ENCODE measurements at places on chromosomes 4 and X.

- peak; percentile 65 for DNase-seq
These were observed 207.6 kb upstream of the MAMLD1 start for GRCh38 chrX:150155436-150156035.

DNA sequence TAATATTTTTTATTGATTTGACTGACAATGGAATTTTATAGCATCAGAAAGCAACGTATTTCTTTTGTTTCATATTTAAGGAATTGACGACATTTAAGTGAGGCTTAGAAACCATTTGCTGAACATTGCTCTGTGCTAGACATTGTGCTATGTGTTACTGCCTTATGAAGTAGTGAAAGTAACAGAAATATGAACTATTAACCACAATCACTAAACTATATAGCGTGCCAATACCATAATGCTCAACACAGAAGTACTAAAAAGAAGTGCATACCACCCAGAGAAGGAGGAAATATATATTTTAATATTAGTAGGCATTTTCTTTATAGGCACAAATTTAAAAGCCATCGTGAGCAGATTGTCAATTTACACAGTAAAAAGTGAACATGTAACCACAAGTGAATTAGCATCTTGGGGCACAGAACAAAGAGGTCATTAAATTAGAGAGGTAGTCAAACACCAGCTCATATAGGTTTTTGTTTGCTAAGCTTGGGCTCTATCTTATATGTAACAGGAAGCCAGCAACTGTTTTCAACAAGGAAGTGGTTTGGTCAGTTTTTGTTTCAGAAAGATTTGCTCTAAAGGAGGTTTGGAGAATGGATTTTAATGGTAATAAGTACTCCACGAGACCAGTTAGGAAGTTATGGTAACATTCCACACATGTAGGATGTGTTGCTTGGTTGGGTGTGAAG lies 270.7 kb downstream of the GRXCR1 start:
- DNase-seq: no peak

- peak; percentile 0 for DNase-seq
These were observed 53.7 kb downstream of the CHM start for GRCh38 chrX:85993539-85994197.

DNA sequence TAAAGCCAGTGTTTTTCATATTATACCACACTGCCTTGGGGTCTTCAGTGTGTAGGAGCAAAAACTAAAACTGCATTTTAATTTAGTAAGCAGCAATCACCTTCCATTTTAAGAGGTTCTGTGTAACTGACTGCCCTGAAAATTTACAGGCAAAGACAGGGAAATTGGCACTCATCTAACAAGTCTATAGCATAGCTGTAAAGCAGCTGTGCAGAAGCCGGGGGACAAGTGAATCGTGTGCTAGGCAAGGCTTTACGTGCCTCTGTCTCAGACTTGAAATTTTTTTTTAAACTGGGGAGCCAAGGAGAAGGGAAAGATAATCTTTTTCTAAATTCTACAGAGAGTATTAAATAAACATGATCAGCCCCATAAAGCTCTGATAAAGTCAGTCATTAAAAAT lies 39.7 kb downstream of the TSPAN5 start:
- no peak for DNase-seq

DNA sequence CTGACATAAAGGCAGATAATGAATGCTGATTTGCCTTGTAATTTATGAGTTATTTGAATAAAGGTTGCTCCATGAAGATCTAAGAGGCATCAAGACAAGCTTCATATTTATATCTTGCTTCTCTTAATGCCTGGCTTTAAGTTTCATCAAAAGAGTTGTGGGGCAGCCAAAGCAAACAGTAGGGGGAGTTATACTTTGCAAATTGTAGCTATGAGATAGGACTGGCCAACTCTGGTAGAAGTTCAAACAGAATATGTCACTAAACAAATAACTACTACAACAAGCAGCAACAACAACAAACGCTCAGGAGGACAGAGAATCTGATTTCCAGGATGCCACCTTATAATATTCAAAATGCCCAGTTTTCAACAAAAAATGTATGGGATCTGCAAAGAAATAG lies 69.1 kb upstream of the PLAC1 start:
- no peak for DNase-seq

DNA sequence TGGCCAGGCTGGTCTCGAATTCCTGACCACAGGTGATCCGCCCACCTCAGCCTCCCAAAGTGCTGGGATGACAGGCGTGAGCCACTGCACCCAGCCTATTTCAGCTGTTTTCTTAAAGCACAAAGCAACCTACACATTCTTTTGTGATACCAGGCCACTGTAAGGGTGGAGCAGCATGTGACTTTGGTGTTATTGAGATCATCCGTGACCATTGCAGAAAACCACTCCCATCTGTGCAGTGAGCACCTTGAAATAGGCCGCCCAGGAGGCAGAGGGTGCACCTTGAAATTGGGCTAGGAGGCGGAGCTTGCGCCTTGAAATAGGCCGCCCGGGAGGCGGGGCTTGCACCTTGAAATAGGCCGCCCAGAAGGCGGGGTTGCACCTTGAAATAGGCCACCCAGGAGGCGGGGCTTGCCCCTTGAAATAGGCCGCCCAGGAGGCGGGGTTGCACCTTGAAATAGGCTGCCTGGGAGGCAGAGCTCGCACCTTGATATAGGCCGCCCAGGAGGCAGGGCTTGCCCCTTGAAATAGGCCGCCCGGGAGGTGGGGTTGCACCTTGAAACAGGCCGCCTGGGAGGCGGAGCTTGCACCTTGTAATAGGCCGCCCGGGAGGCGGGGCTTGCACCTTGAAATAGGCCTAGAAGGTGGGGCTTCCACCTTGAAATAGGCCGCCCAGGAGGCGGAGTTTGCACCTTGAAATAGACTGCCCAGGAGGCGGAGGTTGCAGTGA lies 9.0 kb upstream of the SLC25A6 start:
- DNase-seq: no peak

DNA sequence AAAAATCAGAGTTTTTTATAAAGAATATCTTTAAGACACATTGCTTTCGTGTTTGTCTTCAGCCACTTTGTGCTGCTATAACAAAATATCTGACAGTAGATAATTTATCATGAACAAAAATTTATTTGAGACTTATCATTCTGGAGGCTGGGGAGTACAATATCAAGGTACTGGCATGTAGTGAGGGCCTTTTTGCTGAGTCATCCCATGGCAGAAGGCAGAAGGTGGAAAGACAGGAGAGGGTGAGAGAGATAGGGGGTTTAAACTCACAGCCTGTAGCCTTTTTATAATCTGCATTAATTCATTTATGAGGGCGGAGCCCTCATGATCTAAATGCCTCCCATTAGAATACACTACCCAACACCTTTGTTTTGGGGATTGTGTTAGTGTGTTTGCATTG lies 431.2 kb upstream of the FAM47C start:
- DNase-seq: no peak

- no peak for DNase-seq
These were observed 1.0 kb downstream of the NDST3 start for GRCh38 chr4:118035309-118035708.

GRCh38 chrX:39214387-39215126 lies 413.3 kb downstream of the MID1IP1 start:
- DNase-seq: no peak

DNA sequence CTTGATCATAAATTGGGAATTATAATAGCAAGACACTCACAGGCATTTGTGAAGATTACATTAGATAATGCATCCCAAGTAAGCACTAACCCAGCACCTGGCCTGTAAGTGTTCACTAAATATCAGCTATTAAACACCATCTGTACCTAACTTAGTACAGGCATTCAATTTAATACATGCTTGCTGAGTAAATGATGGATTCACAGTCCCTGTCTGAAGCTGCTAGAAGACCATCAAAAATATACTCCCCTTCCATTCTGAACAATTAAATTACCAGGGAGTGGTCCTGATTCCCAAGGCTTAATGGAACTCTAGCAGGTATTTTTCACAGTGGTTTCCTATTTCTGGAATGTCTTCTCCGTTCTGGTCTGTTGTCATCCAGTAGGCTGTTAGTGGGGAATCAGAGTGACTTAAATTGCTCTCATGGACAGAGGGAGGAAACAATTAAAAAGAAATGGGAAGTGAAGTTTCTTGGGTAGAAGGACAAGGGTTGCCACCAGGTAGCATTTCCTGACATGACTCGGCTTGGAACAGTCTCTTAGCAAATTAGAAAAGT lies 233.9 kb downstream of the PTTG2 start:
- no peak for DNase-seq

GRCh38 chr4:55336138-55337034 lies 9.7 kb upstream of the SRD5A3 start:
- DNase-seq: no peak

DNA sequence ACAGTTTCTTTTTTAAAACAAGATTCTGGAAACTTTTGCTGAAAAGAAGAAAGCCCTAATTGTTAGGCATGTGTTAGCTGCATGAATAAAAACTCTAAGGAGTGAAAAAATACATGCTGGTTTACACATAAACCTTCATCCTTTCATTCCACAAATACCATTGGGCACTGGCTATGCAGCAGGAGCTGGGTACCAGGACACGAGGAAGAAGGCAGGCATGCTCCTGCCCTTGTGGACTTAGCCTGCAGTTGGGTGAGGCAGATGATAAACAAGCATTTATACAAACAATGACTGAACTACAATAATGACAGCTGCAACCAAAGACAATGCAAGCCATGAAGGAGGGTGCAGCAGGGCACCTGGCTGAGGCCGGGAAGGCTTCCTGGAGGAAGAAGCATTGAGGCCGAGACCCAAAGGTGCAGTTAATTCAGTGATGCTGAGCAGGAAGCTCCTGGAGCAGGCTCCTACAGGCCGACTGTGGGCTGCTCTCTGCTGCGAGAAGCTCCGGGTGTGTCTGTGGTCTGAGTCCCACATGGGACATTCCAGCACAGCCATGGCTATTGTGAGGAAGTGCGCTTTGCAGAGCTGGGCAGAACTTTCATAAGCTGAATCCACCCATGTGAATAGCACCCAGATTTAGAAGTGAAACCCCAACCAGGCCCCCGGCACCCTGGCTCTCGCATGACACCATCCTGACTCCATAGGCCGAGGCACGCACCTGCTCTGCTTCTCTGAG lies 44.0 kb upstream of the MXD4 start:
- DNase-seq: no peak

- peak; percentile 18 for DNase-seq
These were observed 18.7 kb upstream of the DDIT4L start for GRCh38 chr4:100208964-100209363.

- DNase-seq: no peak
These were observed 4.3 kb downstream of the SMARCA5 start for GRCh38 chr4:143517764-143518163.

DNA sequence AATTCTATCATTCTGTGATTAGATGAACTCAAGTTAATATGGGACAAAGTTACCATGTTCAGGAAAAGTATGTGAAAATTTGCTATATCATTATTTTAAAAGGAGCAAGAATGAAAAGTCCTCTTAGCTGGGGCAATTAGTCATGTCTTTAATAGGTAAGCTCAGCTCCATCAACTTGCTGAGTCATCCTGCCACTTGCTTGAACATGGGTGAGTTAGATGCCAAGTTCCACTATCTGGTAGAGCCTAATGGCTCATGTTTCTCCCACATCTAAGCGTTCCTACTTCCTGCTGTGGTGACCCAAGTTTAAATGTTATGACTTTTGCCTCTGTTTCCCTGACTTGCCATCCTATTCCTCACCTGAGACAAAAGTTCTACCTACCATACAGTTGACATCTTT lies 276.8 kb downstream of the ZNF674 start:
- DNase-seq: peak; percentile 32

GRCh38 chr4:68337522-68337921 lies 12.4 kb downstream of the YTHDC1 start:
- DNase-seq: no peak

DNA sequence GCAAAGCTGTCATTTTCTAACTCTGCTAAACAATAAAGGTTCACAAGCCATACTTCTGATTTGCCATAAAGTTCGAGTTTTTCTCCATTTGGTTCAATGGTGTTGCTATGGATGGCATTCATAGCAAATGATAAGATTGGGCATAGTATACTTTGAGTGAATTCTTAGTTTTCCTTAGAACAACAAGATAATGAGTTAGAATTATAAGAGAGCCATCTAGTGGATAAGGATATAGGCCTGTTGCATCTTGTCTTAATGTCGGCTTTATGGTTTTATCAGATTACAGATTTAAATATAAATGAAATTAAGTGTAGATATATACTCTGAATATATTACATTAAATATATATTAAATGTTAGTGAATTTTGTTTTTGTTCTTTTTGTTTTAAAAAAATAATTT lies 644.6 kb downstream of the IL1RAPL1 start:
- DNase-seq: no peak

DNA sequence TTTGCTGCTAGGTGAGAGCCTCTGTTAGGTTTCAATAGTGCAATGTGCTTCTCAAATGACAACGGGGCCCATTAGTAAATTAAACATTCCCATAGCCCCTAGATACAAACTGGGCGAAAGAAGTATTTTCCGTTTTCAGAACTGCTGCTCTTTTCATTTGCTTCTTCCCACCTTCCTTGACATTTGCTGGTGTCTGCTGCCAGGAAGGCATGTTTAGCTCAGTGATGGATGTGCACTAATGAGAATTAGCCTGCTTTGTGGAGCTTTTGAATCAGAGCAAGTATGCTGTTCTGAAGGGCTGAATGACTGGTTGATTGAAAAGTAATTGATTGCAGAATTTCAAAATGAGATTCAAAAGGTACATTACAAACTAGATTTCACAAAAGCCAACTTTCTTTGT lies 57.0 kb downstream of the SHROOM3 start:
- no peak for DNase-seq

DNA sequence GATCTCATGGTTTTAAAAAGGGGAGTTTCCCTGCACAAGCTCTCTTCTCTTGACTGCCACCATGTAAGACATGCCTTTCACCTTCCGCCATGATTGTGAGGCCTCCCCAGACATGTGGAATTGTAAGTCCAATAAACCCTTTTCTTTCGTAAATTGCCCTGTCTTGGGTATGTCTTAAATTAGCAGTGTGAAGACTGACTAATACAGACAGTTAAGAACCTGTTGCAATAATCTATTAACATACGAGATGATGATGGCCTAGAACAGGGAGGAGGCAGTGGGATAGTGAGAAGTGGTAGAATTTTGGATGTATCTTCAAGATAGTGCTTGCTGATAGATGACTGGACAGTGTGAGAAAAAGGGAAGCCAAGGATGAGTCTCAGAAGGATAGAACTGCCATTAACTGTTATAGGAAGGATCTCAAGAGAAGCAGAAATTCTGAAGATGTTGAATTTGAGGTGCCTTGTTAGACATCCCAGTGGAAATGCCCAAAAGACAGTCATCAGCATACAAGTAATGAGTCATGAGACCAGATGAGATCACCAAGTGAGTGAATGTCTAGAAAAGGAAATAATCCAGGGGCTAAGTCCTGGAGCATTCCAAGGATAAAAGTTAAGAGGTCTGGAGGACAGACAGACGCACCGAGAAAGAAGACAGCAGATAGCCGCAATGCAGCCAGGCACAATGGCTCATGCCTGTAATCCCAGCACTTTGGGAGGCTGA lies 38.8 kb upstream of the UGDH start:
- peak; percentile 89 for DNase-seq

GRCh38 chr4:91123742-91124141 lies 996.5 kb downstream of the CCSER1 start:
- DNase-seq: no peak

- peak; percentile 66 for DNase-seq
These were observed 25.9 kb downstream of the PKD2 start for GRCh38 chr4:88033309-88033708.
